ENCODE measurements at places on chromosomes 7 and 10.

GRCh38 chr10:124704428-124705380 is 39.5 kb downstream of the FAM53B start:
- DNase-seq: no peak

GRCh38 chr10:35783305-35783838 is 141.3 kb upstream of the FZD8 start:
- DNase-seq: no peak

GRCh38 chr7:116593359-116594075 is 68.7 kb downstream of the CAV1 start:
- no peak for DNase-seq

DNA sequence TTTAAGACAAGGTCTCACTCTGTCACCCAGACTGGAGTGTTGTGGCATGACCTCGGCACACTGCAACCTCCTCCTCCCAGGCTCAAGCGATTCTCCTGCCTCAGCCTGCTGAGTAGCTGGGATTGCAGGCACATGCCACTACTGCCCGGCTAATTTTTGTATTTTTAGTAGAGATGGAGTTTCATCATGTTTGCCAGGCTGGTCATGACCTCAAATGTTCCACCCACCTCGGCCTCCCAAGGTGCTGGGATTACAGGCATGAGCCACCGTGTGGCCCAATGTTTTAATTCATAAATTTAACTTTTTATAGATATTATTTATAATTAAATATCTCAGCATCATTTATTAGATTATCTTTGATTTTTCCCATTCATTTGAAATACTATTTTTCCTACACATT is 658.0 kb upstream of the NRG3 start:
- DNase-seq: no peak

DNA sequence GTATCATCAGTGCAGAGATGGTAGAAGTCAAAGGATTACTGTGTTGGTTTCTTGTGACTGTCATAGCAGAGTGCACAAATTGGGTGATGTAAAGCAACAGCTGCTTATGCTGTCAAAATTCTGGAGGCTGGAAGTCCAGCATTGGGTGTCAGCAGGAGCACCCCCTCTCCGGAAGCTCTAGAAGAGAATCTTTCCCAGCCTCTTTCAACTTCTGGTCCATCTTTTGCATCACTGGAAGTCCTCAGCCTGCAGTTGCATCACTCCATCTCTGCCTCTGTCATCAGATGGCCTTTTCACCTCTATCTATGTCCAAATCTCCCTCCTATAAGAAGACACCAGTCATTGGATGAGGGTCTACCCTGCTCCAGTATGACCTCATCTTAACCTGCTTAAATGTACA is 35.8 kb upstream of the GALNTL5 start:
- DNase-seq: no peak

GRCh38 chr10:6958254-6958653 is 378.2 kb upstream of the PRKCQ start:
- DNase-seq: no peak
